Posterior vena cava (tissue), 2 donors: ENCODE measurements at places on chromosomes 1 and 21. TPM values are rescaled to one million over a fixed set of nuclear protein-coding genes. Genes with fewer than 3 reads are reported as not detected.

DNA sequence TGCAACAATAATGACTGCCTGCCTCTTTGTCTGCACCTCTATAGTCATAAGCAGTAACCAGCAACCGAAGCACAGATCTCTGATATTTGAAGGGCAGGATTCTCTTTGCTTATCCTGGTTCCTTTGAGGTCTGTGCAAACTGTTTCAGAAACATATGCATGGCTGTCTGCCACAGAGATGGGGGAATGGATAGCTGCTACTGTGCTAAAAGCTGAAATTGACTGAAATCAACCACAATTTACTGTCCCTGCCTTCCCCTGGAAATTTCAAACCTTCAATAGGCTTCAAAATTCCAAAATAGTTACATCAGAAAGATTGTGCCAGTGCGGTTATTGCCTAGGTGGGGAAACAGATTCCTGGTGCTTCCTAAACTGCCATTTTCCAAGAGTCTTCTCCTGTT, 136.8 kb upstream of the GORAB start:
- DNase-seq, result no peak

GRCh38 chr1:25246600-25247023, 642 bp downstream of the RSRP1 start:
- no peak for DNase-seq

Gene MYBPH
- not detected for total RNA-seq

- no peak for DNase-seq
These were observed 19.7 kb upstream of the S1PR1 start for GRCh38 chr1:101217148-101217547.

Gene TESK2
- 2.8 TPM for total RNA-seq

Gene NBPF10
- total RNA-seq, result 2.4 TPM

Gene ELF3
- total RNA-seq, result 0.37 TPM

GRCh38 chr21:38221594-38221993, 35.2 kb upstream of the KCNJ15 start:
- DNase-seq, result no peak

Gene EXTL1
- total RNA-seq, result not detected

DNA sequence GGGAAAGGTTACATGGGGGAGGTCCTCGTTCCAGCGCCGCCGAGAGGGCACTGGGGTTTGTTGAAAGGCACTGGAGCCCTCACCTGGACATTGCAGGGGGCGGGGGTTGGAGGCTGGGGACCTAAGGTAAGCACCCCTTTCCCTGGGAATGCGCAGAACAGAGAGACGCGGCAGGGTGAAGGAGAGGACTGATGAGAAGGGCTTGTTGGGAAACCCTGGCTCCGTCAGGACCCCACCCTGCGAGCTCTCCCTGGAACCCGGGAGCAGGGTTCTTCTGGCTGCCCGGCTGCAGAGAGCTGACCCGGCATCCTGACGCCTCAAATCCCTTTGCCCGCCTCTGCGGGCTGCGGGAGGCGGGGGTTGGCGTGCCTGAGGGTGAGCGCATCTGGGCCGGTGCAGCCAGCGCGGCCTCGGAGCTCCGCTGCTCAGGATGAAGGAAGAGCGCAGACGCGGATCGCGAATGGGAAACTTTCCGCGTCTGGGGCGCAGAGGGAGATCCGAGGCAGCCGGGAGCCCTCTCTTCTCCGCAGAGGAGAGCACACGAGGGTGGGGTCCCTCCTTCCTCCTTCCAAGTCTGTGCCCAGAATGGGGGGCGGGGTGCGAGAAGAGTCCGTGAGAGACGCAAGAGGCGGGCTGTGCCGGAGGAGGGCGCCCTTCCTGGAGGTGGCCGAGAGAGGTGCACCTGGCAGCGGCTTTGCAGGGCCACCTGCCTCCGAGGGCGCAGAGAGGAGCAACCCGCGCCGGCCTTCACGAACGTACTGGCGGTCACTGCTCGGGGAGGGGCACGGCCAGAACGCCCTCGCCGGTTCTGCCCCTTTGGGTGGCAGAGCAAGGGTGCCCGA, 2.4 kb downstream of the IGSF21 start:
- peak; percentile 86 for DNase-seq

DNA sequence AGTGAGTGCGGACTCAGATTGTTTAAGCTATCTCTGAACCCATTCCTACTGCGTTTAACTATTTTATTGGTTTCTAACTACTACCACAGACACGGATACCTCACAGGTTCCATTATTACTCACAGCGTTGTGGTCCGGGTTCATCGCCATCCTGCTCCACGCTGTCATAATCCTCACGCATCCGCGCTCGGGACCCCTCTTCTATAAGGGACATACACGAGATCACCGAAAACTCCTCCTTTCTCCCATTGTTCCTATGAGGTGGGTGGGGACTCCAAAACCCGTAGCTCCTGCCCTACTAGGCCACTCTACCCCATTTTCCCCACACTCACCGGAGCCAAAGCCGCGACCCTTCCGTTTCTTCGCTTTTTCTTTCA, 610 bp downstream of the RBM8A start:
- no peak for DNase-seq

Gene NCMAP
- not detected for total RNA-seq

Gene NCSTN
- total RNA-seq, result 78.9 TPM

DNA sequence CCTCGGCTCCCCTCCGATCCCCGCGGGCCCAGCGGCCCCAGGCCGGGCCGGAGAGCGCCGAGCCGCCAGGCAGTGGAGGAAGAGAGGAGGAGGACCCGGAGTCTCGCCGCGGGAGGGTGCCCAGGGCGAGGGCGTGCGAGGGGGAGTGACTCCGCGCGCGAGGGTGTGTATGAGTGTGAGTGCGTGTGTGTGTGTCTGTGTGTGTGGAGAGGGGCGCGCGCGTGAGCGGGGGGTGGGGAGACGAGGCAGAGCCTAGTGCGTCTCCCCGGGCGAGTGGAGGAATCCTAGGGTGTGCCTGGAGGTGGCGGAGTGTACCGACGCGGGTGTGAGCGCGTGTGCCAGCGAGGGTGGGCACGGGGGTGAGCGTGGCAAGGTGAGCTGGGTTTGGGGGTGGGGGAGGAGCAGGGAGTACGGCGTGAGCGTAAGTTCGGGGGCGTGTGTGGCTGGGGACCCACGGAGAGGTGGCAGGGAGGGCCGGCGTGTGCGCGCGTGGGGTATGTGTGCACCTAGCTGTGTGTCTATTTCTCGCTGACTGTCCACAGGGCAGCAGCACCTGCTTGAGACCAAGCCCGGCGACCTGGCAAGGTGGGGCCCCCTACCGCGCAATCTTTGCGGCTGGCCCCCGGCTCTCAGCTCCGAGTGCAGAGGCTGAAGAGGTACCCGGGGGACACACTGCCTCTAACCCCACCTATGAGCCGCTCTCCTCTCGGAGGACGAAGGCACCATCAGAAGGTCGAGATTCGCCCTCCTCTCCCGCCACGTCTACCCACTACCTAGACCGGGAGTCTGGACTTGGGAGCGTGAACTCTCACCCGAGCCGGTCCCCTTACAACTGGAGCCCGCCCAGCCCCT, 784 bp upstream of the KCND3 start:
- no peak for DNase-seq

Gene RNF187
- 64.3 TPM for total RNA-seq

Gene LCE1B
- total RNA-seq, result not detected

GRCh38 chr1:84319662-84320061, 18.2 kb downstream of the SAMD13 start:
- no peak for DNase-seq

DNA sequence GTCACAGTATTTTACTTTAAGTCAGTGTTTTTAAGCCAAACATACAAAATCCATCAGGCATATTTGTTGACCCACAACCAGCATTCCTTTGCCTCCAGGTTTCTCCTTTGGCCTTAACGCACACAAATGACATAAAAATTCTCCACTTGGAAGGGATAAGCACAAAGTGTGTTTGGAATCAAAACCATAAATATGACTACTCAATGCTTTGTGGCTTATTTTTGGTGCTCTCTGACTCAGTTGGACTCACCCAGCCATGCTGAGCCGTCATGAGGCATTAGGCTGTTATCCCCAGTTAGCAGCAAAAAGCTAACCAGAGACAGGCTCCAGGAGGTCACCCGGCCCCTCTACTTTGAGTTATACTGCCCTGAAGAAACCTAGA, 948 bp downstream of the PRUNE1 start:
- DNase-seq, result peak; percentile 37

GRCh38 chr1:94001397-94002045, 92.3 kb upstream of the GCLM start:
- no peak for DNase-seq

GRCh38 chr21:41726970-41727783, 39.7 kb downstream of the RIPK4 start:
- DNase-seq, result peak; percentile 93

- DNase-seq, result no peak
These were observed 32.6 kb downstream of the SLC44A3 start for GRCh38 chr1:94852788-94853187.

DNA sequence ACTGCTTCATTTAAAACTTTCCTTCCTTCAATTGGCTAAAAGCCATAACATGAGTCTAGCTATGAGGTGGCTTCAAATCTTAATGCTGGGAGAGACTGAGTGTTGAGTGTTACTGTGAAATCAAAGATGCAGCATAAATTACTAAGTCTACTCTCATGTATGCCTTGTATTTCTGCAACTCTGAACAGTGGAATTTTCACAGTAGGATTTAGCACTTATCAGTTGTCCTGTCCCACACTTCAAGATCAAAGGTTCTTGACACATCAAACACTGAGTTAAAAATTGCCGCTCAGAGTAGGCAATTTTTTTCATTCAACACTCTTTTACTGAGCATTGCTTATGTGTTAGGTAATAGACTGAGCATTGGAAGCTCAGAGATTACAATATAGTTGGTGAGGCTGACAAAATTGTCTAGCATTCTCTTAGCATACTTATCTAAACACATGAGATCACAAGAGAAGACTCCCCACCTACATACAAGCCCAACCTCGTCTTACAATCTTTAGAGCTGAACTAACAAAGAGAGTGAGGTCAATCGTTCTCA, 56.4 kb upstream of the ADORA3 start:
- no peak for DNase-seq

DNA sequence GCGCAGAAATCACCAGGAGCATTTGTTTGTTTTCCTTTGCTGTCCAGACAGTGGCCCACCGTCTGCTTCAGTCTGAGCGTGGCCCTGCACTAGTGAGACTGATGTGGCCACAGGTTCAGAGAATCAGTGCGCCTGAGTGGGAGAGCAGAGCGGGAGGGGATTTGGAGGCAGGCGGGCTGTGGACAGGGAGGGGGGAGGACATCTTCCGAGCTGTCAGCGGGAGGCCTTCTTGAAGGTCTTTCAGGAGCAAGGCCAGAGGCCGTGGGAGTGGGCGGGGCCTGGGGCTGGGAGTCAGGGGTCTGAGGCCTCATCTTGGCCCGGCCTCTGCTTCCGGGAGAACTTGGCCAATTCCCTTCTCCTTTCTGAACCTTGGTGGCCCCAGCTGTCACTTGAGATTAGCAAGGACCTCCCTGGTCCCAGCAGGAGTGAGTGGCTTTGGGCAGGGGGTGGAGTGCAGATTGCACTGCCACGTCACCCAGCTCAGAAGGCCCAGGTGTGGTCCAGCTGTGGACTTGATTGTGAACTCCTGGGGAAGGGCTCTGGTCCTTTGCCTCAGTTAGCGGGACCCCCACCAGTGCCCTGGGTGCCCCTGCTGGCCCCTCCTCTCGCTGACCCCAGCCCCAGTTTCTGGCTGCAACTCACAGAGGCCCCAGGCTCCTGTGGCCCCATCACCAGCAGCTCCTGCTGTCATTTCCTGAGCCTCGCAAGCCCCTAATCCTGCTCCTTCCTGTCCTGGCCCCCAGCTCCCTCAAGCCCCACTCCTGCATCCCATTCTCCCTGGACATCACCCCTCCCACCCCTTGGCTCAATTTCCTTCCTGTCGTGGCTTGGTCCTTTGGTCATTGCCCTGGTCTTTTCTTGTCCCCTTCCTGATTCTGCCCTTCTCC, 8.4 kb downstream of the TNFRSF1B start:
- no peak for DNase-seq
